ENCODE measurements at places on chromosomes 4 and X.

DNA sequence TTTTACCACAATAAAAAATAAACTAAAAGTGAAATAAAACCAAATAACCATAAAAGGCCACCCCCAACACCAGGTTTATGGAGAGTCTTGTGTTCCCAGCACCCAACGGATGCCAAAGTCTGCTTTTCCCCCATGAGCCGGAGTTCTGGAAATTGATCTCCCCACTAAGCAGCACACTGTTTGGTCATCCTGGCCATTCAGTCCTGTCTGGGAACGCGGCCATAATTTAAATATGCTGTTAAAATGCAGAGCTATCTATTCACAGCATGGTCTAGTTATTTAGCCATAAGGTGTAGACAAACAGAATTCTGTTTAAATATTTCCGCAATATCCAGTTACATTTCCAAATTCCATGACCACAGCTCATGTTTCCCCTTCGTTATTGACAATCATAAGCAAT, 129.6 kb upstream of the TBL1X start:
- no peak for DNase-seq

DNA sequence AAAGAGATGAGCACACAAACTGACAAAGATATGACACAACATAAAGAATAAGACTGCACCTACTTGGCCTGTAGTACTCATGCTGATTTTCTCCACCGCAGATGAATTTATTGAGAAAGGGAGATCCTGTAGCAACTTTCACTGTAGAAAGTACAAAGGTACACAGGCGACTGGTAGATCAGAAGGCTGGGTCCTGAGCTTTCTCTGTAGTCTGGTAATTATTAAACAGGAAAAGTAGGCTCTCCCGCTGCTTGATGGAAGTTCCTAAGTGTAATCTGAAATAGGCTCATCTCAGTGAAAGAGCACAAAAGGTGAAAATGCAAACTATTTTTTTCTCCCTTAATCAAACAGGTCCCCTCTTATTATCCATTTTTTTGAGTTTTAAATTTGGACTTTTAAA, at the start of gene ADH6:
Gene ADH6 (minus strand): TSS at position 175 of the 400 bp plus-strand sequence. CDS start 94 bp downstream, at position 81.
- DNase-seq, result no peak

DNA sequence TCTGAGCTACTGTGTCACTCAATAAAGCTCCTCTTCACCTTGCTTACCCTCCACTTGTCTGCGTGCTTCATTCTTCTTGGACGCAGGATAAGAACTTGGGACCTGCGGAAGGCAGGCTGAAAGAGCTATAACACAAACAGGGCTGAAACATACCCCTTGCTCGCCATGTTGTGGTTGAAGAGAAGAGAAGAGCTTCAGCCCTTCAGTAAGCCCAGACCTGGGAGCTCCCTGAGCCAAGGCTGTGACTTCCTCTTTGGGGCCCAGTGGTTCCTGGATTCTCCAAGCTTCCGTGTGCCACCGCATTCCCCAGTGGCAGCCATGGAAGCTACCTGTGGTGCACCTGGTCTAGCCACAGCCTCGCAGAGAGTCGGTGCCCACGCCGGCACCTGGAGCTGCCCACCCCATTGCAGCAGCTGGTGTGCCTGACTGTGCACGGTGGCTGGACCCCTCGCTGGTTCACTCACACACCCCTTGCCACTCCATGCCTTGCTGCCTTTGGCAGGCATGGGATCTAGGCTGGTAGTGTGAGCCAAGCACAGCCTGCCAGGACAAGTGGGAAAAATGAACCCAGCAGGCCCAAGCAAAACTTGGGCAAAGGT, 160.6 kb downstream of the EVC2 start:
- DNase-seq, result no peak

DNA sequence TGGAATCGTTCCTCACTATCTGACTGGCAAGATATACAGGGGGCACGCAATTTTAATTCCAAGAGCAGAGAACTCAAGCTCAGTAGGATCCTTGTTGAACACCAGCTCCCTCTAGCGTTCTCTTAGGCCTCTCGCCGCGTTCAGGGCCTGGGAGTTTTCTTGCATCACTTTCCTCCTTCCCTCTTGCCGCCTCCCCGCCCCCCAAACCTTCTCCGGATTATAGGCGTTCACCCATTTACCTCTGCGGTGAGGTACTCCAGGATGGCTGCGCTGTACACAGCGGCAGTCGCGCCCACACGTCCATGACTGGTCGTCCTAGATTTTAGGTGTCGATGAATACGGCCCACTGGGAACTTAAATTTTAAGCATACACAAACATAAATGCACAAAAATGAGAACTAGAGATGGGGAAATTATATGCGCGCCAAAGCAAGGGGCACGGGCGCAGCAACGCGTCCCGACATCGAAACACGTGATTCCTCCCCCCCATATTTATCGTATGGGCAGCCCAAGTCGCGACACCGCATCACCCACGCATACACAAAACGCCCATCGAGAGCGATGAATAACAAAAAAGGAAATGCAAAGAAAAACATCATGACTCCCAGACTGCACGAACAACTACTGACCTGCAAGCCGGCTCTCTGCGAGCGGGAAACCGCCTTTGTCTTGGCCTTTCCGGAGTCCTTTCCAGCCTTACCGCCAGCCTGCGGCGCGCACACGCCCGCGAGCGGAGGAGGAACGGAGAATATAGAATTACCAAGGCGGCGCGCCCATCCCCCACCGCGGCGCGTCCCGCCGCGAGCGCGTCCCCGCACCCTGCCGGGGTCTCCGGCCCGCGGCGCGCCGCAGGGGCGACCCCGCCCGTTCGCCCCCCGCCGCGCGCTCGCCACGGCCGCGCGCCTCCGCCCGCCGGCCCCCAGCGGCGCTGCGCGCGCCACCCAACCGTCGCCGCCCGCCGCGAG, 759 bp downstream of the H2AZ1 start:
- peak; percentile 89 for DNase-seq

GRCh38 chrX:56248492-56248891, 16.3 kb downstream of the KLF8 start:
- DNase-seq, result peak; percentile 47

Data from ecto neural progenitor cell (in vitro differentiated cells).